ENCODE measurements at places on chromosomes 5 and 9.

DNA sequence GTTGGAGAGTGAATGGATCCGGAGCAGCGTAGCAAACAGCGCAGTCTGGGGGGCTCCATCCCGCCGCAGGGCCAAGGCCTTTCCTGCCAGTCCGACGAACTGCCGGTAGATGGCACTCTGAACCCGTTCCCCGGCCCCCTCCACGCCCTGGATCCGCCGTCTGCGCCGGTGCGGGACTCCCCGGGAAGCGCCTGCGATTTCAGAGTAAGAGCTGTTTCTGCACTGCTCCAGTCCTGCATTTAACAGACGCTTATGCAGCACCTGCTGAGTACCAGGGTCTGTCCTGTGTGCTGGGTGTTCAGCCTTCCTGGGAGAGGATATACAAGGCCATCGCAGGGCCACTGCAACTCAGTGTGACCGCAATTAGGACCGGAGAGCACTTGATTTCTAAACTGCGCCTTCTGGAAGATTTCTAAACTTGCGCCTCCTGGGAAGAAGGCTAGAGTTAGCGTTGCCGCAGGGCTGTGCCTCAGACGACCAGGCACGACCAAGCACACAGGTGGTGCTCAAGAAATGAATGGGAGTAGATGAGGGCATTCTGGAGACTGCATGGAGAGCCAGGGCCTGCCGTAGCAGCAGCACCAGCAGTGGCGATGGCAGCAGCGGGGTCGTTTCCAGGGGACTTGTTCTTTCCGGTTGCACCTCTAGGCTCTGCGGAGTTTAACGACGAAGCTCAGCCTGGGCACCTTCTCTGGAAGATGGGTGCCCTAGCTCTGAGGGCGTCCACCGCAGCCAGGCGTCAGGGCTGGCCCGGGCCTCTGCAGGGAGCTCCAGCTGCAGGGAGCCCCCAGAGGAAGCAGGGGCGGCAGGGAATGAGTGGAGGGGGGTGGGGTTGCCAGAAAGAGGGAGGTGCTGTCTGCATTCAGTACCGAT, 14.3 kb upstream of the TIFAB start:
- peak; percentile 69 for DNase-seq

DNA sequence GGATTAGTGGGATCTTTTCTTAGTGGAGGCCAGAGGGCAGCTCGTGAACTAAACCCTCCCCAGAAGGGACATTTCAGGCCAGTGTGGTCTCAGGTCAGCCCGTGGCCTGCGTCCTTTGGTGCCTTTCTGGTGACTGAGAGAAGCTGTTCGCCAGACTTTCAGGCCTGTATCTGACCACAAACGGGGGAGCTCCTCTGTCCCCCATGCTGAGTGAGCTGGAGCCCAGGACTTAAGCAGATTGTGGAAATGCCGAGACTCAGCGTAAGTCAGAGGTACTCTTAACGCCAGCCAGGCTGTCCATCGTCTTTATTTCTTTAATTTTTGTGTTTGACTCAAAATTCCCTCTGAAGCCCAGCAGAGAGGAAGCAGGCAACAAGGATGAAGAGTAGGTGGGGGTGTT, 54.8 kb upstream of the NCS1 start:
- no peak for DNase-seq

DNA sequence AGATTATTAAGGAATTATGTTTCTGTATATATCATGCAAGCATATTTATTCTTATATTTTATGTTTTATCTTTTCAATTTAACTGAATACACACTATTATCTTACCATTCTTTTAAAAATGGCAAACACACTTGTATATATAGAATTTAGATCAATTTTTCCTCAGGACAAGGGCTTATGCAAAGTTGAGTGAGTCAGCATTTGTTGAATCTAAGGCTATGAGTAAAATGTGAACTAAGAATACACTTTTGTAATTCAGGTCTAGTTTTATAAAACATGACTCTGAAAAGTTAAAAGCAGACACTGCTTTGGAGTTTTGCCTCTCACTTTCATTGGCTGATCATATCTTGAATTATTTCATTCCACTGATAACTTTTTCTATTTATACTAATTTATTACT, 127.8 kb downstream of the FOCAD start:
- no peak for DNase-seq

GRCh38 chr5:6683241-6683640, 30.0 kb upstream of the TENT4A start:
- no peak for DNase-seq

GRCh38 chr5:97528941-97529340, 345.9 kb upstream of the RIOK2 start:
- no peak for DNase-seq

DNA sequence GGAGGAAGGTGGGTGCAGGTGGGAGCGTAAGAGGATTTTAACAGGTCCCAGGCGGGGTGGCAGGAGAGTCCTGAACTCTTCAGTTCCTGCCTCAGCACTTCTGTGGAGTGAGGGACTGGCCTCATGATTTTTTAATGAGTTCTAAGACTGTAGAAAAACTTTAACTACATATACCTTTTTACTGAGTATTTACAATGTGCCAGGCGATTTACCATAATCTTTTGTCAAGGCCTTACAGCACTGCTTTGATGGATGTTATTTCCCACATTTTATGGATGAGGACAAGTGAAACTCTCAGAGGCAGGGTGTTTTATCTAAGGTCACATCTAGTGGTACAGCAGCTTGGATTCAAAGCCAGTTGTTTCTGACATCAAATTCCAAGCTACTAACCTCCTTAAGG, 99.5 kb downstream of the PJA2 start:
- DNase-seq, result no peak

GRCh38 chr9:127614961-127615360, 2.9 kb downstream of the STXBP1 start:
- DNase-seq, result no peak

- DNase-seq, result no peak
Measured at GRCh38 chr9:116387934-116388698, 234.5 kb downstream of the PAPPA start.

- DNase-seq, result no peak
Measured at GRCh38 chr5:160262151-160263074, 33.1 kb downstream of the FABP6 start.

DNA sequence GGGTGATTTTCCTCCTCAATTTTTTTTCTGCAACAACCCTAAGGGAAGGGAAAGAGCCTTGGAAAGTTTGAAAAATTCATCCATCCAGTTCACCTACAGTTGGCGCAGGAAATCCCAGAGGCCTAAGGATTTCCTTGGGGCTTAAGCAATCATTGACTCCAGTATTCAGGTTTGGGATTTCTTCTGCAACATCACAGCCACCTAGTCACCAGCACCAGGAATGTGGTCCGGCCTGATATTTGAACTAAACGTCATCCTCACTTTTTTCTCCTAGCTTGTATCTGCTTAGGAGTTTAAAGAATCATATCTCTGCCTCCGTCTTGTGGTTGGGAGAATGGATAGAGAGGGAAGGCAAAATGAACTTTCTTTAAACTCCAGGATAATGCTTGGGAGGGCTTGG, 20.2 kb upstream of the TLE4 start:
- no peak for DNase-seq

DNA sequence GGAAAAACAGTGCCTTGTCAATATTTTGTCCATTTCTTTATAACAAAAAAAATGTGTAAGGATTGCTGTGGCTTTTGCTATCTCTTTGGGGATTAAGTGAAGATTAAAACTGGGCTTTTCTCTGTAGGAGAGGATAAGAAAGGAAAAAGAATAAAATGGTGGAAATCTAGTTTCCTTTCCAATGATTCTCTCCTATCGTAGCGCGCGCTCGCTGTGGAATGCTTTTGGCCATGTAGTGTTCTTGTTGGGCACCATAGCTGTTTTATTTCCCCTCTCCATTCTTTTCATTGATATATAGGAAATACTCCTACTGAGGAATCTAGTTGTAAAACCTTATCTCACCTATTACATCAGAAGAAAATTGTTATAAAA, 1.5 kb downstream of the STXBP1 start:
- DNase-seq, result no peak

DNA sequence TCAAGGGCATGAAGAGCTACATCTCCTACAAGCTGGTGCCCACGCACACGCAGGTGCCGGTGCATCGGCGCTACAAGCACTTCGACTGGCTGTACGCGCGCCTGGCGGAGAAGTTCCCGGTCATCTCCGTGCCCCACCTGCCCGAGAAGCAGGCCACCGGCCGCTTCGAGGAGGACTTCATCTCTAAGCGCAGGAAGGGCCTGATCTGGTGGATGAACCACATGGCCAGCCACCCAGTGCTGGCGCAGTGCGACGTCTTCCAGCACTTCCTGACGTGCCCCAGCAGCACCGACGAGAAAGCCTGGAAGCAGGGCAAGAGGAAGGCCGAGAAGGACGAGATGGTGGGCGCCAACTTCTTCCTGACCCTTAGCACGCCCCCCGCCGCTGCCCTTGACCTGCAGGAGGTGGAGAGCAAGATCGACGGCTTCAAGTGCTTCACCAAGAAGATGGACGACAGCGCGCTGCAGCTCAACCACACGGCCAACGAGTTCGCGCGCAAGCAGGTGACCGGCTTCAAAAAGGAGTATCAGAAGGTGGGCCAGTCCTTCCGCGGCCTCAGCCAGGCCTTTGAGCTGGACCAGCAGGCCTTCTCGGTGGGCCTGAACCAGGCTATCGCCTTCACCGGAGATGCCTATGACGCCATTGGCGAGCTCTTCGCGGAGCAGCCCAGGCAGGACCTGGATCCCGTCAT, 1.4 kb downstream of the SNX18 start:
- no peak for DNase-seq

GRCh38 chr5:143361438-143361837, 42.0 kb downstream of the NR3C1 start:
- no peak for DNase-seq

DNA sequence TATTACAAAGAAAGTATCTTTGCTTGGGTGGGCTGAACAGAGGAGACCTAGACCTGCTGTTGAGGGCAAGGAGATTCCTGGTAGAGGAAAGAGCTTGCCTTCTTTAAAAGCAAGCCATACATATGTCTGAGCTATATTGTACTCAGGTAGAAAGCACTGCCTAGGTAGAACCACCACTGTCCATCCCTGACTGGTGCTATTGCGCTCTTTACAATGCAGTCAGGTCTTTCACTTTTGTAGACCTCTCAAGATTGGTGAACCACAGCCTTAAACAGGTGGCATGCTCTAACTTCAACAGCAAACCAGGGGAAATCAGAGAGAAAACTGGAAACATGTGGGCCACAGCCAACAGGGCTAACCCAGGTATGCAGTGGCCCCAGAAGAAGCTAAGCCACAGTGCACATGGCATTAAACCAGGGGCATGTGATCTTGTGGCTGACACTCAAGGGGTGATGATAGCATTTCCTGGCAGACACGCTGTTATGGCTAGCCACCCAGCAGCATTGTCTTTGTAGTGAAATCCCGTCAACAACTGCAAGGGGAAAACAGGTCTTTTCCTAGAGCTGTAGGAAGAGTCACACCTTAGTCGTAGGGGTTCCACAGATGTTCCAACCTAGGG, 253.9 kb upstream of the PCSK5 start:
- DNase-seq, result no peak

- no peak for DNase-seq
Measured at GRCh38 chr9:106868565-106868964, 5.6 kb downstream of the ZNF462 start.

GRCh38 chr9:131562032-131562959, 17.0 kb downstream of the PRRT1B start:
- no peak for DNase-seq

GRCh38 chr5:150789943-150790611, 11.5 kb downstream of the SMIM3 start:
- DNase-seq, result no peak

DNA sequence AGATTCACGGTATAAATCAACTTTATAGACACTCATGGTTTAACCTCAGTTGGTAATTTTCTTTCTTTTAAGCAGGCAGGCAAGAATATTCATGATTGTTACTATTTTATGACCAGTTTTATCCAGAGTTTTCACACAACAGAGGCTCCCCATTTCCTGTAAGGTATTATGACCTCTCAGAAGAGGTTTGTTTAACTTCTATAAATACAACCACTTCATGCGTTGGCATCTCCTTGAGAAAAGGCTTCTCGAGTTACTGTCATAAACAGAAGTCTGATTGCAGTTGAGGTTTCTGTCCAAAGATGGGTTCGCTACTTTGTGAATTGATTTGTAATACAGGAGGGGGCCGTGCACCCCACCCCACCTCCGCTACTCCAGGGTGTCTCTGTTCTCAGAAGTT, 55.3 kb downstream of the ENTREP1 start:
- no peak for DNase-seq

- no peak for DNase-seq
Measured at GRCh38 chr9:37236822-37237221, 116.4 kb downstream of the ZCCHC7 start.
